ENCODE measurements at places on chromosomes 12 and 14.

- no peak for DNase-seq
These were observed 145.2 kb upstream of the WSCD2 start for GRCh38 chr12:107983756-107984472.

- no peak for DNase-seq
These were observed 114.4 kb upstream of the OVCH1 start for GRCh38 chr12:29611906-29612305.

- no peak for DNase-seq
These were observed 233.8 kb upstream of the SEL1L start for GRCh38 chr14:81767266-81767995.

DNA sequence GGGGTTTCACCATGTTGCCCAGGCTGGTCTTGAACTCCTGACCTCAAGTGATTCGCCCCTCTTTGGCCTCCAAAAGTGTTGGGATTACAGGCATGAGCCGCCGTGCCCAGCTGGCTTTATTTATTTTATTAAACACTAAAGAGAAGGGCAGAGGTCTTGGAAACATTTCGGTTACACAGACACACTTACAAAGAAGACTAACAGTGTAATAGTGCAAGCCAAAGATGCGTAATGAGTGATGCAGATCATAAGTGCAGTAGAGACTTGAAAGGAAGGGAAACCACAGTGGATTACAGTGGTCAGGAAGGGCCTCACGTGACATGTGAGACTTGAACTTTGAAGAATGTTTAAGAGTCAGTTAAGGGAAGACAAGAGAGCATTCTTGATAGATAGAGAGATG, 33.9 kb upstream of the CDK17 start:
- peak; percentile 75 for DNase-seq

DNA sequence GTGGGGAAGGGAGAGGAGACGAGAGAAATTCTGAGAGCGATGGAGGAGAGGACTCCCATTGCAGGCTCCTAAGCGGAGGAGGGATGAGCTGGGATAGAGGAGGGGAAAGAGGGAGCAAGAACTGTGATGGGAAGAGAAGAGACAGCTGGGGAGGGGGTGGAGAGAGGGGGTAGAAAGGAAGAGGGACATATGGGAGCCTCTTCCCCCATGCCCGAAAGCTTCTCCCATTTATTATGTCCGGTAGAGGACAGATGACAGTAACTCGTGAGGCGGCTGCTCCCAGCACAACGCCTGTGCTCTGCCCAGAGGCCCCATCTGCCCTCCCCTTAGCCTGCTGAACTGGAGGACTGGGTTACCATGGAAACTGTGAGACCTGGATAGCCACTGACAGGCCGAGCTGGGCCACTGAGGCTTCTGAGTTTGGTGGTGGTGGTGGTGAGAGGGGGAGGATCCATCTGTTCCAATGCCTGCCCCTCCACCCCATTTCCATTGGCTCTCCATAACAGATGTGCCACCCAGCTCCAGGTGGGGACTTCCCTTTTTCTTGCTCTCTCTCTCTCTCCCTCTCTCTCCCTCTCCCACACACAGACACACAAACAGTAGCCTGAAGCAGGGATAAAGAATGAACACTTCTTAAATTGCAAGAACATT, 8.3 kb downstream of the CPNE6 start:
- DNase-seq, result no peak

- DNase-seq, result no peak
These were observed 14.4 kb downstream of the PABPN1 start for GRCh38 chr14:23335623-23336022.

GRCh38 chr12:70120970-70121369, 122.3 kb upstream of the CNOT2 start:
- no peak for DNase-seq

- no peak for DNase-seq
These were observed 21.2 kb downstream of the CALCOCO1 start for GRCh38 chr12:53706080-53706479.

DNA sequence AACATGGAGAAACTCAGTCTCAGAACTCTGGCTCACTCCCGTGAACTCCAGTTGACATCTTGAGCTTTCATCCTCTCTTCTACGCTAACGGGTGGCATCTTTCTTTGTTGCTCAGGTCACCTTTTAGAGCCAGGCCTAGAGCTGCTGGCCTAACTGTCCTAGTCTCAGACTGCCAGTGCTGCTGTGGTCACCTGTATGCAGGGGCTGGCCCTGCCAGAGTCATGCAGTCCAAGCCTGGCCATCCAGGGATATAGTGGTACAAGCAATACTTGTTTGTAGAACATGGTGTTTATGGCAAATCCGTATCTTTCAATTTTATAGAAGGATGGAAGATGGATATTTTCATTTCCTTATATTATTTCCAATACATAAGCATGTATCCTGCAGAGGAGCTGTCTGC, 117.2 kb downstream of the PELI2 start:
- no peak for DNase-seq

DNA sequence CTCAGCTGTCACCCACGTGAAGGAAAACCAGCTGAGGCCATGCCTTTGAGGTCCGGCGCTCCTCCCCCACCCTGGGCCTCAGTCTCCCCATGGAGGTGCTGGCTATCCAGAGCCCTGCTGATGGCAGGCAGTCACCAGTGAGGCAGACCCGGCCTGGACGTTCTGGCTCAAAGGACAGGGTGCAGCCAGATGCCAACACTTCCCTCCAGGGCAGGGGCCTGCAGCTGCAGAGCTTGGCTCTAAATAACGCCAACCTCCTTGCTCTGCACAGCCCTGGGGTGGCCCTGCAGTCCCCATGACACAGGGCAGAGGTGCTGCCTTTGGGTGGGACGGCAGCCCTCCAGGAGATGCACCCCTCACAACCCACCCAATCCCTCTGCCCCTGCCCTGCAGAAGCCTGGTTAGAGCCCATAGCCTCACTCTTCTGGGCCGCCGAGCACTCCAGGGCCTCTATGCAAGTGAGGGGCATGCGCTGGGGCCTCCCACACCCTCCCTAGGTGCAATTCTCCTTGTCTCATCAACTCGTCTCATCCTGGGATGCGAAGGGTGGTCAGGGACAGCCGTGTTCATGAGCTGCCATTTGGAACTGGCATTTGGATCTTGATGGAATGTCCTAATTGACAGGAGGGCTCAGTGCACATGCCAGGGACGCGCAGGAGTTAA, 30.4 kb downstream of the CCDC85C start:
- DNase-seq, result no peak

- no peak for DNase-seq
These were observed 3.1 kb downstream of the LRFN5 start for GRCh38 chr14:41609704-41610183.

GRCh38 chr12:107921062-107921461, 146.6 kb downstream of the ASCL4 start:
- DNase-seq, result no peak

DNA sequence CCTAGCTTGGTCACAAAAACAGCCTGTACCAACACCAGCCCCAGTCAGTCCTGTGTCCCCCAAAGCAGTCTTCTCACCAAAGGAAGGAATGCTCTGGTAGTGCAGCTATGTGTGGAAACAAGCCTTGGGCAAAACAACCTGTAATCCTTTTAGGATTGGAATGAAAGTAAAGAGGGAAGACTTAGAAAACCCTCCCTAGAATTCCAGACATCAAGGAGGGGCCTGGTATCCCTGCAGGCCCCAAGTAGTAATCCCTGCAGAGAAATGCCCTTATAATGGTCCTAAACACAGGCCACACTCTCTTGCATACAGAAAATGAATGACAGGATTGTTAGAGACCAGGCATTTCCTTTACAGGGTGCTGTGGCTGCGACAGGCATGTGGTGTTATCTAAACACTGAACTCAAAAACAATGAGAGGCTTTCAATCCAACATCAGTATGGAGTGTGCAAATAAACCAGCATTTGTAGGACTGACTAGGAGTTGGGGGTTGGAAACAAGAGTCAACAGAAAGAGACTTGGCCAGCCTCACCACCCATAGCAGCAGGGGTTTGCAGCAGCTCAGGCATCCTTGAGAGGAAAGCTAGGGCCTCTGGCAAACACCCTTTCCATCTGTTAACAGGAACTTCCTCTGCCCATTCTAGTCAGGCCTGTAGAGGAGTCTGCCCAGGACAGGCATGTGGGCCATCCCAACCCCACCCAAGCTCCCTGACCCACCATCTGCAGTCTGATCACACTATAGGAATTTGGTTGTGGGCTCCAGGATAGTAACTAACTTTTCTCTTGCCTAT, 59.1 kb downstream of the DCAF5 start:
- no peak for DNase-seq

DNA sequence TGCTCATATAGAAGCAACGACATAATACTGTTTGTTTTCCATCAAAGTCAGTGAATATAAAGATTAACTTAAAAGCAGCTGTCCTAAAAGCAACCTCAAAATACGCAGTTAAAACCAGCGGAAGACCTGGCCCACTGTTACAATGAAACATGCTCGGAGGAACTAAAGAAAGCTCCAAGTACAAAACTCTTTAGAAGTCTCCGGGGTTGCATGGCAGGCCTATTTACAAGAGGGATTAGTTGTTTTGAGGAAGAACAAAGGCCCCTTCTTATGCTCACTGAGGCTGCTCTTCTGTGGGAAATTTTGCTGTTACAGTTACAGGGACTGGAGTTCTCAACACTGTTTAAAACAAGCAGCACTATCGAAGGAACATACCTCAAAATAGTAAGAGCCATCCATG, 75.9 kb upstream of the C12orf71 start:
- DNase-seq, result no peak

DNA sequence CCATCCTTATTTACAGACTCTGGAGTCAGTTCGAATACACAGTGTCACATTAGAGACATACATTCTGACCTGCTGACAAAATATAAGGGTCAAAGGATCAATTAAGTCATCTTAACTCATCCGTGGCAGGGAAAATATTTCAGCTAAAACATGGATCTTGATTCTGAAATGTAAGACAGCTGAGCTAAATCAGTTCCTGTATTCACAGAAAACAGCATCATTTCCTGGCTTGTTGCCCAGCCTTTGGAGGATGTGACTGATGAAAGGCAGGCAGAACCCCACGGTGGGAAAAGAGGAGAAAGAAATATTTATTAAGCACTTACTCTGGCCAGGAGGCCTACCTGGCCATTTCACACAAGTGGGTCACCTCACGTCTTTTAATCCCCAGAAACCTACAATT, 101.9 kb downstream of the GAS2L3 start:
- no peak for DNase-seq

DNA sequence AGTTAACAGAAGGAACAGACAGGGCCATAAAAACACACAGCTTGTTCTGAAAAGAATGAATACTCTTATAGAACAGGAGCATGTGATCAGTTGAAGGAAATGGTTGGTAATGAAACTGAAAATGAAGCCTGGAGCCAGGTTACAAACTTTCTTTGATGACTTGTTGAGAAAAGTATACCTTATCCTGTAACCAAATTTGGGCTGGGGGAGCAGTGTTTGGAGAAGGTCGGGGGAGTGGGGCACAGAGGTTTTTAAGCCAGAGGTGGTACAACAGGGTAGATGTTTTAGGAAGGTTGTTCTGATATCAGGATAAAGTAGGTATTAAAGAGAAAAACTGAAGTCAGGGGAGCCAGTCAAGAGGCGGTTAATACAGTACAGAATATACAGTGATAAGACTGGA, 8.2 kb downstream of the GOLT1B start:
- no peak for DNase-seq

DNA sequence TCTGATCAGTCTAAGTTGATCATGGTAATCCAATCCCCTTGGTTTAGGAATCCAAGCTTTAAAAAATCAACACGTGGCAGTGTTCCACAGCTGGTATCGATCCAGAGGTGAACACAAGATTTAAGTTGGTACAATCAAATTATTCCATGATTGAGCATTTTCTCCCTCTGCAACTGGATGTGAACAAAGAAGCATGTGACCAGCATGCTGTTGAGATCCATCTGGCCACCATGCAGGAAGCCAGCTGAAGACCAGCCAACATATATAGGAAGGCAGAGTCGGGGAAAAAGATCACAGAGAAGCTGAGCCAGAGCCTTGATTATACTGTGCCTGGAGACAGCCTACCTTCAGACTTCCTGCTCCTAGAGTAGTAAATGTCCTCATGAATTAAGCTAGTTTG, 158.3 kb downstream of the SEC23A start:
- no peak for DNase-seq

DNA sequence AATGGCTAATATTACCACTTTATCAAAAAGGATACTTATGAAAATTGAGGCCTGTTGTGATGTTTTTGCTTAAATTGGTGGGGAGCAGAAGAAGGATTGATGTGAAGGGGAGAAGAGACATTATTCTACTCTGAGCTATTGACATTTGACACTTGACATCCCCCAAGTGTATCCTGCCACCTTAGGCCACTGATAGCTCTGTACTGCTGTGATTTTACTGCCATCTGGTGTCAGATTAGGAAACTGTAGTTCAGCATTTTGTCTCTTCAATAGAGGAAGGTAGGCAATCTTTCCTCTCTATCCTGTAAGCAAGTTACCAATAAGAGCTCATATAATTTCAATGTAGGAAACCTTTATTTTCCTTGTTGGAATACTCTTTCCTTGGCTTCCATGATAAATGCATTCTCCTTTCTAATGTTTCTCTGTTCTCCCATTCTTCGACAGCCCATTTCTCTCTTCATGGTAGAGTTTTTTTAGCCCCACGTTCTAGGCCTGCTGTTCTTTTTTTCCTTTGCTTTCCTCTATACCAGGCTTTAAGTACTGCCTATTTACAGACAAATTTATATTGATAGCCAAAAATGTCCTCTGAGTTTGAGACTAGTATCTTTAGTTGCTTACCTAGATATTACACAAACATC, 46.3 kb downstream of the PPHLN1 start:
- DNase-seq, result no peak

GRCh38 chr12:26651566-26652188, 181.3 kb downstream of the ITPR2 start:
- DNase-seq, result peak; percentile 61

DNA sequence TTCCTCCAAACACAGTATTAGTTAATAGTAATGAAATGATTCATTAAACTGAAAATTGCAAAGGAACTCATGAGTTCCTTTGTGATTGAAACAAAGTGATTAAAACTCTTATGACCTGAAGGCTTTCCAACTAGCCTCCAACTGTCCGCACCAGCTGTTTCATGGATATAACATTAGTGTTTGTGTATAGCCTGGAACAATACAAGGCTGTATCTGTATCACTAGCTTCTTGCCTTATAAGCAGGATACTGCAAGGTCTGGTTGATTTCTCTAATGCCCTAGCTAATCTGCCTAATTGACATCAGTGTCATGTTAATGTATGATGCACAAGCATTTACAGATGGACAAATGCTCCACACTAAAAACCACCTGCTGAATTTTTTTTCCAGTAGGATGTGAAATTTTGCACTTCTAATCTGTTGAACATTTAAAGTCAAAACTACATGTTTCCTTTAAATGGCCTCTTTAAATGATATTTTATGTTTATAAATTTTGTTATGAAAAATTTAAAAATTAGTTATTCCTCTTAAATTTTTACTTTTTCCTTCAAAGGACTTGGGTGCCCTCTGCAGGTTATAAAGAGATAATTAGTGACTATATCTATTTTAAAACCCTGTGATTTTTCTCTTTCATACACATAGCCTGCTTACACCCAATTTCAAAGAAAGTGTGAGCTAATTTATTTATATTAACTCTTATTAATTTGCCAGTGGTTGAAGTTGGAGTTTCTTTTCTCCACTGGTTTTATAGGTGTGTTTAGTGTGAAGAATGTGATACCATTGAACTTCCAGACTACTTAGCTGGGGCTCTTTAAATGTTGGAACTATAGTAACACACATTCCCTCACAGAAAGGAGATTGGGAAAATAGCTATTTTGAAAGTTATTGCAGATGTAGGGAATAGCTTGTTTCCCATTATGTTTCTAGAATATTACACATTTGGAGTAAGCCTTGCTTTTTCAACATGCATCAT, 25.4 kb downstream of the AP5M1 start:
- no peak for DNase-seq

- DNase-seq, result no peak
These were observed 253.1 kb upstream of the PELI2 start for GRCh38 chr14:55864890-55865655.
